ENCODE measurements at places on chromosomes 13 and 19.

- DNase-seq = no peak
Observed at GRCh38 chr13:98925949-98926348, 51.9 kb downstream of the DOCK9 start.

DNA sequence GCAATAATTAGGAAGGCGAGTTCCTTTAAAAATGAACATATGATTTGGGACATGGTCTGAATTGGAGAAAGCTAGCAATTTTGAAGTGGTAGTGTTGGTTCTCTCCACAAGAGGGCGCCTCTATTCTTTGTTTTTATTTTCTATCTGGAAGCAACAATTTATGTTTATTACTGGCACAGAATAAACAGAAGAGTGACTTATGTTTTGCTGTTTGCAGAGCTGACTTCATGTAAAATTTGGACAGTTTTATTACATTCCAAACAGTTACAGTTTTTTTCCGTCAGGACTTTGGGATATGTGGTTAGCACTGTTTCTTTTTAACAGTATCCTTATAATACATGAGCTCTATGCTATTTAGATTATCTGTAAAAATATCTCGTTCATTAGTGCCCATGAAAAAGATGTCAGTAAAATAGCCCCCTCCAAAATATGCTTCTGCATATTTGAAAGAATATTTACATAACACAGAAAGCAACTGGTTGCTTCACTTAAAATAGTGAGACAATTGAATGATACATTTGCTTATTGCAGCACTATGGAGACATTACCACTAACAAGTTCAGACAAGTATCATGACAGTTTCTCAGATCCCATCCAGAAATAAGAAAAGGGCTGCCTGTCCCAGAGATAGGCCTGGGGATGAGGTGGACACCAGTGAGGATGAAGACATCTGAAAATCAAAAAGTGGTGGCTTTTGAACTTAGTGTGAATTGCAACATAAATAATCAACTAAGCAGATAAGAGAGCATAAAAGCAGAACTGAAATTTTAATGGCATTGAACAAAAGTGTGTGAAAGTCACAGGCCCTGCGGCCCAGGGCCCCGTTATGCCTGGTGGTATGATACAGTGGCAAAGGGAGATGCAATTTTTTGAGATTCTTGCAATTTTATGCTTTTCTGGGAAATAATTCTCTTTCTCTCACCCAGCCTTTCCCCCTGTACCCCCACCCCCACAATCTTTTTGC lies 32.3 kb upstream of the FGF9 start:
- no peak for DNase-seq

DNA sequence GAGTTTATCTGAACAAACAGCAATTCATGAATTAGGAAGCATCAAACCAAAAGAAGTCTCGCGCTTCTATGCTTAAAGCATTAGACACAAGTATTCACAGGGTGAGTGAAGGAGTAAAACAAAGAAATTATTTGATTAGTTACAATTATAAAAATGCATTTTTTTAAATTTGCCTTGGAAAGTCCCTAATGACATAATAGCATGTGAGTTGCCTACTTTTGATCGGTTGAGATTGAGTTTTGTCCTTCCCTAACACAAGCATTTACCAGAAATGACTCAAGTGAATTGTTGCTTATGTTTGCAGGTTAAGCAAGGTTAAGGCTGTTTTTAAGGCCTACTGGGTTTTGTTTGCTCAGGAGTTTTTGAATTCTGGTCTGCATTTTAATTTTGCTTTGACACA lies 389 bp upstream of the ZNF649 start:
- no peak for DNase-seq

DNA sequence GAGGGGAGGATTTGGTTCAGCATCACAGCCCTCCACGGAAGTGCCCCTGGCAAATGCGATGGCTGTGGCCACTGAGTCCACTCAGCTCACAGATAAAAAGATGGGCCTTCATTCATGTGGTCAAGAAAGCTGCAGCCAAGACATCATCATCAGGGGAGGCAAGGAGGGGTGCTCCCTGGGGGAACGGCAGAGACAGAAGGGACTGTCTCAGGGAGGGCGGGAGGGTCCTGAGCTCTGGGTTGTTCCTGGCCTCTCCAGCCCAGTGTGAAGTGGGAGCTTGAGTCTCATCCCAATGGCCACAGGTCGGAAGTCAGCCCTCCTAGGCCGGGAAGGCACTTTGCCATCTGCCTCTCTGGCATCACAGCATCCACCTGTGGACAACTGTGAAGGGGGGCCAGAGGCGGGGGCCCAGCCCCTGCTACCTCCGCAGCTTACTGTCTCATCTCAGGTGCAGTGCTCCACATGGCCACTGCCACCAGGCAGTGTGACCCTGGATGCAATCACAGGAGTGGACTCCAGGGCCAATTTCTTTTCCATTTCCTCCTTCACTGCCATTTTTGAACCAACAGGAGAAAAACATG lies 137.8 kb upstream of the SOX1 start:
- no peak for DNase-seq

DNA sequence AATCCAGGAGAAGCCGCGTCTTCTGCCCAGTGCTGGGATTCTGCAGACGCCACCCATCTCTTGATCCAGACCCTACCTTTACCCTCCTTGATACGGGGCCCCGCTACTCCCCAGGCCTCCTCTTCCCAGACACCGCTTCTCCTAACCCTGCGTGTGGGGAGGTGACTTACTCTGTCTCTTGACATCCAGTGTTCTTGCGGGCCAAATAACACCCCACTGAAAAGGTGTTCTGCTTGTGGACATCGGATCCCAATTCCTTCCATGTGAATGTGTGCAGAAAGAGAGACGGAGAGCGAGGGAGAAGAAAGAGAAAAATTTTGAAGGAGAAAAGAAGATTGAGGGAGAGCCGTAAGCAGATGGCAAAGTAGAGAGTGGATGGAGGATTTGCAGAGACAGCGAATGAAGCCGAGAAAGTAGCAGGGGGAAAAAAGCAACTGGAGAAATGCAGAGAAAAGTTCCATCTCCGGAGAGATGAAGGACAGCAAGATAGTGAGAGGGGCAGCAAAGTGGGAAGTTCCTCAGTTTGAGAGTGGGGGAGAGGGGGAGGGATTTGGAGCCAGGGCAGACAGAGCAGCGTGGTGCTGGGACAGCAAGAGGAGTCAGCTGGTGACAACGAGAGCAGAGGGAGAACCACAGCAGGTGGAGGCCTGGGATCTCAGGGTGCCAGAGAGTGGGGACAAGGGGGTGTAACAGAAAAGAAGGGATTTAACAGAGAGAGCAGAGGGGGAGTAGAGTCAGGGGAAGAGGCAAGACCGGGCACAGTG lies 814 bp downstream of the ZNF480 start:
- no peak for DNase-seq

- no peak for DNase-seq
Observed at GRCh38 chr13:79084802-79085424, 321.1 kb downstream of the RBM26 start.

GRCh38 chr19:13051557-13052165 lies 51.0 kb downstream of the LYL1 start:
- no peak for DNase-seq

- peak; percentile 22 for DNase-seq
Observed at GRCh38 chr19:5907241-5907640, 2.6 kb downstream of the VMAC start.

GRCh38 chr19:3722443-3723109 lies 14.4 kb downstream of the TJP3 start:
- no peak for DNase-seq
